ENCODE measurements at places on chromosomes 1 and 21.

DNA sequence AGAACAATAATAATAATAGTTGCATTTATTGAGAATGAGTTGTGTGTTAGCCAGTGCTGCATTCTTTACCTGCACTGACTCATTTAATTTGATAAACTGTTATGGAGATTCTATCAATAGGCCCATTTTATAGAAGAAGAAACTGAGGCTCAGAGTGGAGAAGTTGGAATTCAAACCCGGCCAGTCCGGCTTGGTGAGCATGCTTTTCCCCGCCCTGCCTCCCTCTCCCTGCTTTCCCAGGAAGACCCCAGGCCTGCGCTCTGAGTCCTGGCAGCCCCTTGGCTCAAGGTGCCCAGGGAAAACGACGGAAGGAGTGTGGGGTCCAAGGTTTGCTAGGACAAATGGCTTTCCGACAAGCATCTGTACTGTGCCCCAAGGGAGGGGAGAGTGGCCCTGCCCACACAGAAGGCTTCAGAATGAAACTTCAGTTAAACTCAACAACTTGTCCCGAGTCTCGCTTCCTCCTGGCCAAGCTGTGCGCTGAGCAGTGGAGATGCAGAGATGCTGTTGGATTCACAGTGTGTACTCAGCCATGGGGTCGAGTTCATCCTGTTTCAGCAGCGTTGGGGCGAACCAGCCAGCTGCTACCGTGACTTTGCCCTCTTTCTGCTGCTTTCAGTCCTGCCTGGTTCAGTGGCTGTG, 23.3 kb upstream of the PADI6 start:
- no peak for DNase-seq

- no peak for DNase-seq
Observed at GRCh38 chr1:47309427-47309826, 4.5 kb downstream of the STIL start.

DNA sequence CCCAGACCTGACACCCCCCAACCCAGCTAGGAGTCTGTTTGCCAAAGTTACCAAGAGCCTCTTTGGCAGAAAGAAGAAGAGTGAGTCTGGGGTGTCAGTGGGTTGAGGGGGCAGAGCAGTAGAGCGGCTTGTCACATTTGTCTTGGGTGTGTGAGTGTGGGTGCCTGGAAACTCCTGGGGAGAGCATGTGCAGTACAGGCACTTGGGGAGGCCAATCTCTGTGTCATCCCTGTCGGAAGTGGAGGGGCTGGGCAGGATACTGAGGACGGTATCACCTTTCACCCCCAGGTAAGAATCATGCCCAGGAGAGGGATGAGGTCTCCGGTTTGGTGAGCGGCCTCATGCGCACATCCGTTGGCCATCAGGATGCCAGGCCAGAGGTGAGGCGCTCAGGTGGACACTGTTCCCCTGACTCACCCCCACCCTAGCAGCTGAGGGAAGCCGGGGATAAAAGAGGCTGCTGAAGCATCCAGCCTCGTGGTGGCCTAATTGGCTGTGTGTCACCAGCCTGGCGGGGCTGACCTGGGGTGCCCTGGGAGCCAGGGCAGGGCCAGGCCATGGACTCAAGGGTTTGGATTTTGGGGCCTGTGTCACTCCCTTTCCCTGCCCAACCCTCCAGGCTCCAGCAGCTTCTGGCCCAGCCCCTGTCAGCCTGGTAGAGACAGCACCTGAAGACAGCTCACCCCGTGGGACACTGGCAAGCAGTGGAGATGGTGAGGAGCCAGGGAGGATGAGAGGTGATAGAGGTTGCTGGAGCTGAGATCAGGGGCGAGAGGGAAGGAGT, 3.3 kb downstream of the PLK3 start:
- DNase-seq = no peak

DNA sequence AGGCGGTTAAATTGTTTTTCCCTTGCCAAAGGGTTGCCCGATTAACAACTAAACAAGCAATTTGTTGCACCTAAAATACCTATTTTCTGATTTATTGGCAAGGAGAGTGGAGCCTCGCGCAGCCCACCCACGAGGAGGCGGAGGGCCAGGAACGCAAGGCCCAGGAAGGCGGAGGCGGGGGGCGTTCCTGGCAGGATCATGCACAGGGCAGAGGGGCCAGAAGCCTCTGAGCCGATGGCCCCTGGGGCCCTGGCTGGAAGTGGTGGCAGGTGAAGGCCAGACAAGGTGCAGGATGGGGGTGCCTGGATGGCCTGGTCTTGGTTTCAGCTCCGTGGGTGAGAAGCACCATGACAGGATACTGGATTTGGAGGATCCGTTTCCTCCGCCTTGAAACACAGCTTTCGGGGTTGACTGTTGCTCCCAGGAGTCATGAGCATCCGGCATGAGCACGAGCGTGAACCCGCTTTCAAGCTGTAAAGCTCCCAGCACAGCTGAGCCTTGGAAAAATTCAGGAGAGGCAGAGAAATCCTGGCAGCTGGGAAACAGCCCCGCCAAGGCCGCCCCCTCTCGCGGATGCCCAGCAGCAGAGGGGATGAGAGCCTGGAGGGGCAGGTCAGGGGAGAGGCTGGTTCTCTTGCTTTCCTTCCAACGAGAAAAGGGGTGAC, 35.0 kb downstream of the AJAP1 start:
- DNase-seq = no peak

- DNase-seq = no peak
Observed at GRCh38 chr1:204602111-204602579, 83.4 kb downstream of the LRRN2 start.

GRCh38 chr1:247747616-247748015, 325 bp downstream of the OR14A2 start:
- no peak for DNase-seq

DNA sequence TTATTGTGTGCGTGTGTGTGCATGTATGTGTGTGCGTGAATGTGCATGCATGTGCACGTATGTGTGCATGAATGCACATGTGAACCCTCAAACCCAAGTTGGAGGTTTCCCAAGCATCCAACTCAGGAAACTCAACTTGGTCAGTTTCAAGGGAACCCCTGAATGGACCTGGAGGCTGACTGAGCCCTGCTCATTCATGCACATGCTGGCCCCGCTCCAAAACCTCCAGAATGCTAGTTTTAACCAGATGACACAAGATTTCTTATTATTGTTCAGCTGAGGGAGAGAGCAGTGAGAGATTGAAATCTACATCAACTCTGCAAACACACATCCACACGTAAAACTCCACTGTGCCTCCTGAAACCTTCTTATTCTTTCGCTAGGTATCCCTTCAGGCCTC, 104.4 kb downstream of the OMA1 start:
- no peak for DNase-seq

GRCh38 chr1:208731981-208732821, 488.0 kb upstream of the PLXNA2 start:
- DNase-seq = no peak

DNA sequence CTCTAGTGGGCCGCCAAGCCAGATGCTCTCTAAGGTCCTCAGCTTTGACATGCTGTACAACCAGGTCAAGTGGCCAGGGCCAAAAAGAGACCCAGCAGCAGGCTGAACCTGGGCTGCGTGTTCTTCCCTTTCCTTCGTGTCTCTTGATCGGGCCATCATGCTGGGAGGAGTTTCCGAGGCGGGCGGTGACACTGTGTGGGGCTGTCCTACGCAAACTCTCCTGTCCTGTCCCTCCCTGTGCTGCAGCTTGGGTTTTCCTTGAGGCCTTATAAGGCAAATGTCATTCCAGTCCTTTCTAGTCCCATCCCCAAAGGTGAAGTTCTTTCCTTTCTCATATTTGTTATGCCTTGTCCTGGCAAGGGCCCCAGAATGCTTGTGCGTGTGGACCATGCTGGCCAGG, 56.7 kb downstream of the ARHGEF10L start:
- no peak for DNase-seq

- DNase-seq = no peak
Observed at GRCh38 chr21:28151758-28152157, 840.9 kb downstream of the LTN1 start.

GRCh38 chr1:157399984-157400382, 152.3 kb downstream of the FCRL5 start:
- DNase-seq = no peak

- no peak for DNase-seq
Observed at GRCh38 chr1:95230256-95230655, 3.8 kb upstream of the RWDD3 start.

DNA sequence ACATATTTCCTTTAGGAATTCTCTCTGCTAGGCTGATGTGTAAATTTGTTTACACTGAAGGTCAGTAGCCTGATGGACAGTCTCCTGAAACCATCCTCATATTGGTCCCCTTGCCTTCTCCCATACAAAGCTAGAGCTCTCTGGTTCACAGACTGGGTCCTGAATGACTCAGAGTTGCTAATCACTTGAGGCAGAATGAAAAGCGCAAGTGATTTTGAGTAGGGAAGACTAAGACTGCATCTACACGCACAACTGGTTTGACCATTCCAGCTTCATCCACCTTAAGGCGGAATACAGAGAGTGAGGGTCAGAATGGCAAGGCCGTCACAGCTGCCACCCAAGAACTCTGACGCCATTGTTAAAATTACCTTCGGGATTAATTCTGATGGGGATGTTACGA, 70.2 kb upstream of the KIF26B start:
- no peak for DNase-seq

- DNase-seq = no peak
Observed at GRCh38 chr1:48807554-48808260, 31.0 kb upstream of the BEND5 start.

GRCh38 chr1:119440721-119441307, 25.9 kb downstream of the HSD3B2 start:
- no peak for DNase-seq

DNA sequence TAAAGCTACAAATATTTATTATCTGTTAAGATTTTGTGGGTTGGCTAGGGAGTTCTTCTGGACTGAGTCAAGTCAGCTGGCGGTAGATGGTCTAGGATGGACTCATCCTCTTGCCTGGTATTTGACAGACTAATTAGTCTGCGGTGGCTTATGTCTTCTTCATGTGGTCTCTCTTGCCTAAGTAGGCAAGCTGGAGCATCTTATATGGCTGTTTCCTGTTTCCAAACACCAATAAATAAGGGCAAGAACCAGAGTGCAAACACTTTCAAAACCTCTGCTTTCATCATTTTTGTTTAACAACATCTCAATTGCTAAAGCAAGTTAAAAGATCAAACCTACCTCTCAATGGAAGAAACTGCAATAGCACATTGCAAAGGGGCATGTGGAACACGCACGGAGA, 484.8 kb downstream of the PTPRC start:
- no peak for DNase-seq

- DNase-seq = no peak
Observed at GRCh38 chr1:241999026-241999425, at the start of gene MAP1LC3C. Gene MAP1LC3C (minus strand): TSS chr1:241999098. CDS start chr1:241999008, 90 bp downstream.

DNA sequence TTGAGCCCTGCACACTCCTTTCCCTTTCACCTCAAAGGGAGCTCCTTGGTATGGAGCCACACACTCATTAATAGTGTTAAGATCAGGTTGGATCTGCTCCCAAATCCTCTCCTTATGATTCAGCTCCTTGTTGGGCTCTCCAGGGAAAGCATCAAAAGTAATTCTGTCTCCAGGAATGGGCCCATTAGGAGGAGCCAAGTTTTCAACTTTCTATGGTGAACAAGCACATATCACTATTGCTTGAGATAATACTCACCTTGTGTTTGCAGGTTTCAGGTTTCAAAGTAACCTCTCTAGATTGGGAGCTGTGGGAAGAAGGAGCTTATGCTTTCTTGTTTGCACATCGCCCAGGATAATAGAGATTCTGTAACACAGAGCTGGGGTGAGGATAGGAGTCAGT, 164.8 kb downstream of the TNFSF18 start:
- no peak for DNase-seq

GRCh38 chr1:234656944-234657654, 47.1 kb upstream of the IRF2BP2 start:
- DNase-seq = no peak

- DNase-seq = no peak
Observed at GRCh38 chr1:156438278-156438987, 62.1 kb downstream of the MEF2D start.
